ENCODE measurements at places on chromosomes 5 and 9.

- DNase-seq, result no peak
Measured at GRCh38 chr9:100472788-100473275, at the start of gene TMEFF1. TMEFF1 (plus strand) TSS chr9:100473149; CDS start chr9:100473545, 396 bp downstream.

DNA sequence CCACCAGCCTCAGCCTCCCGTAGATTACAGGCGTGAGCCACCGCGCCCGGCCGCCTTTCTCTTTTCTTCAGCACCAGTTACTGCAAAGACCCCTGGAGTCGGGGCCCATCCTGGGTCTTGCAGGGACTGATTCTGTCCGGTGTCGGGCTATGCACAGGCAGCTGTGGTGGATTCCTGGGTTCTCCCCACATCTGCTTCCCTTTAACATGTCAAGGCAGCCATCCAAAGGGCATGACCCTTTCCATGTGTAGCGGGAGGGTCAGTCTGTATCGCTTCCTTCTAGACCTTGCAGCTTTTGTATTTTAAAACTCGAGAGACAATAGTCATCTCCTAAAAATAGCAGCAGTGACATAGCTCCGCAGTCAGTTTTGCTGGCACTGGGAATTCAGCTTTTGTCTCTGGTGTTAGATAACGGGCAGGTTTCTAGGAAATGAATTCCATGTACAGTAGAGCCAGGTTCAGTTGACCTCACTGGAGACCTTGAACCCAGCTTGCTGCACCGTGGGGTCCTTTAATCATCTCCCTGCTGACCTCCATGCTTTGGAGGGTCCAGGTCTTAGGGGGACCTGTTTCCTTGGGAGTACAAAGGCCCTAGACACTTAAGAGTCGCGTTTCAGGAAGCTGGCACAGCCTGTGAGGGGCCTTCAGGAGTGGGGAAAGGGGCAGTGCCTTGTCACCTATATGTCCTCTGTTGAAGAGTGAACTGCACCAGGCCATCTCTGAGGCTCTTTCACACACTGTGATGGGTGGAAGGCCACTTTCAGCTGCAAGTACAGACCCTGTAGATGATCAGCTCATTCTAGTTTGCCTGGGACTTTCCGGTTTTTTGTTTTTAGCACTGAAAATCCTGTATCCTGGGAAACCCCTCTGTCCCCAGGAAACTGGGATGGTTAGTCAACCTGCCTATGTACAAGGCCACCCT, 13.8 kb downstream of the ANKRD33B start:
- DNase-seq, result no peak

GRCh38 chr5:148685520-148686134, 31.3 kb upstream of the HTR4 start:
- no peak for DNase-seq

DNA sequence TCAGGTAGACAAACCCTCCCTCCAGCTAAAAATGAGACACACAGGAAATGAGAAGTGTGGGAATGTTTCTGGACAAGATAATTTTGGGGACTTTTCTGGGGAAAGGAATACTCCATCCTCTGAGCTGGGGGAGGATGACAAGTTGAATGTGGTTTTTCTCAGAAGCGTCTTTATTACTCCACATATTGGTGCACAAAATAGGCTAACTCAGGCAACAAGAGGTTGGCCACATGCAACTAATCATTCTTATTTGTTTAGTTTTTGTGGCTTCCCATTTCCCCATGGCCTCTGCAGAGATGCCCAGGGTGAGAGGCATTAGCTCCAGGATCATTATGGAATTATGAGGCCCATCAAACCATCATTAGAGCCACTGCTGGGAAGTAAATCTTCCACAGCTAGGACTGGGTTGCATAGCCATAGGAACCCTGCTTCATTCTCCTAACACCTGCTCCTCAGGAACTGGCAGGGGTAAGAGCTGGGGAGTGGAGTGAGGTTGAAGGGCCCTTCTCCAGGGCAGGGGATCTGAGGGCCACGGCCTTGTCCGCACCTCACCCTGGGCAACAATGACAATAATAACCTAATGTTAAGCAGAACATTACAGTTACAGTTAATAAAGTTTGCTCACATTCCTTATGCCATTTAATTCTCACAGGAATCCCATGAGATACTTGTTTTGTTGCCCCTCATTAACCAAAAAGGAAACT, 9.3 kb upstream of the SIL1 start:
- no peak for DNase-seq

GRCh38 chr9:1366276-1366675, 316.1 kb downstream of the DMRT2 start:
- DNase-seq, result no peak

DNA sequence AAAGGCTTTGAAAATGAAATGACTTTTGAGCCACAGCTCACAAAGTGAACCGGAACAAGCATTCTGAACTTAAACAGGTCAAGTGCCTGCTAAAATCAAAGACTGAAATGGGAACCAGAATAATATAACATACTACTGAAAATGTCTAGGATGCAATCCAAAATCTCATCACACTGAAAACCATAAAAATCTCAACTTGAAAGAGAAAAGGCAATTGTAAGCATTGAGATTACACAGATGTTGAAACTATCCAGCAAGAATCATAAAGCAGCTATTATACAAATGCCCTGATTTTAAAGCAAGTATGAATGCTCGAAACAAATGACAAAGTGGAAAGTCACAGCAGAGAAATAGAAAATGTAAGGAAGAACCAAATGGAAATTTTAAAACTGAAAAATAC, 211.5 kb upstream of the GAS1 start:
- DNase-seq, result no peak

DNA sequence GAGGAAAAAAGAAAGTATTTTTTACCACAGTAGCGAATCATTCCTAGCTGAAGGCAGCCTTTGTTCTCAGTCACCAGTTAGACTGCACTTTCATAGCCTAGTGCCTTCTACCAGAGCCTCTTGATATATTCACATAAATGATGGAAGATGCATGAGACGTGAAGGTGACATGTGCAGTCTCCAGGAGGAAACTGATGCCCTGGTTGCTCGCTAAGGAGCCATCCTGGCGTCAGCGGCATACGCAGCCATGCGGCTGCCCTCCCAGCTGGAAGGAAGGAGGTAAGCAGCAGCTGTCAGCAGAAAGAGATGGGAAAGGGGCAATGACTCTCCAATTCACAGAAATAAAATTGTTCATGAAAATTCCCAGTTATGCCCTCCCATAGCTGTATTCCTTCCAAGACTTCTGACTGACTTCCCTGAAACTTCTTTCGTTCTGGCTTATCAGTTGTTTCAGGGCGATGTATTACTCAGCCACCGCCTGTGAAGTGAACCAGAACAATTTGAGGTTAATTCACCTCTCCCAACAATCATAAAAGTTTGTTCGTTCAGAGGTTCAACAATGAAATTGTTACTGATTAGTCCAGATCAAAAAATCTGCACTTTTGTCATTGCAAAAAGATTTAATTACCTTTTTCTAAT, 331.2 kb downstream of the NR2F1-AS1 start:
- DNase-seq, result no peak
